ENCODE measurements at places on chromosomes 7 and 10.

DNA sequence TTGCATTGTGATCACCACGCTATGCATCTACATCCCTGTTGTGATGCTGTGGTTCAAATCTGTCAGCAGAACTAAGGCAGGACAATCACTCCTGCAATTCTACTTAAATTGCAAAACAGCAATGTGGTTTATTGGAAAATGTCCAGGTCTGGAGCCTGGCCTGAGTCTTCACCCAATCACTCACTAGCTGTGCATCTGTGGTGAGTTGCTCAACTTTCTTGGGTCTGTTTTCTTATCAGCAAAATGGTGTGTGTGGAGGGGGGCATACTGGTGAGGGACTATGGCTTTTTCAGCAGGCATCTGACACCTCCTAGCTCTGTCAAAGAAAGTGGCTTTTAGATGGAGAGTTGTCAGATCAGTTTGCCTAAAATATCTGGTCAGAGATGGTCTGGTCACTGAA lies 108.3 kb upstream of the FEZF1 start:
- DNase-seq: no peak

DNA sequence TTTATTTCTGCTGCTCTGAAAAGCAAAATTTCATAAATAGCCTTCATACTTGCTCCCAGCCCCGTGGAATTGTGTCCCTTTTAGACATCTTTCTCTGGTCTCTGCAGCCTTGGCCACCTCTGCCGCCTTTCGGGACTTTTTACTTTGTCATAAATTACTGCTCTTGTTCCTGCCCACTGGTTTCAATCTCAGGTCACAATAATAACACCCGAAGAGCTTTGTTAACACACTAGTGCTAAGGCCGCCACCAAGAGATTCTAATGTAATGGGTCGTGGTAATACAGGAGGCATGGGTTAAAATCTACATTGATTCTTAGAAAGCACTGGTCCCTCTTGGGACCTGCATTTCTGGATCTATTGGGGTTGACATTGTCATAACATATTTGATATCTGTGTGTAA lies 276.0 kb upstream of the VWC2 start:
- no peak for DNase-seq

DNA sequence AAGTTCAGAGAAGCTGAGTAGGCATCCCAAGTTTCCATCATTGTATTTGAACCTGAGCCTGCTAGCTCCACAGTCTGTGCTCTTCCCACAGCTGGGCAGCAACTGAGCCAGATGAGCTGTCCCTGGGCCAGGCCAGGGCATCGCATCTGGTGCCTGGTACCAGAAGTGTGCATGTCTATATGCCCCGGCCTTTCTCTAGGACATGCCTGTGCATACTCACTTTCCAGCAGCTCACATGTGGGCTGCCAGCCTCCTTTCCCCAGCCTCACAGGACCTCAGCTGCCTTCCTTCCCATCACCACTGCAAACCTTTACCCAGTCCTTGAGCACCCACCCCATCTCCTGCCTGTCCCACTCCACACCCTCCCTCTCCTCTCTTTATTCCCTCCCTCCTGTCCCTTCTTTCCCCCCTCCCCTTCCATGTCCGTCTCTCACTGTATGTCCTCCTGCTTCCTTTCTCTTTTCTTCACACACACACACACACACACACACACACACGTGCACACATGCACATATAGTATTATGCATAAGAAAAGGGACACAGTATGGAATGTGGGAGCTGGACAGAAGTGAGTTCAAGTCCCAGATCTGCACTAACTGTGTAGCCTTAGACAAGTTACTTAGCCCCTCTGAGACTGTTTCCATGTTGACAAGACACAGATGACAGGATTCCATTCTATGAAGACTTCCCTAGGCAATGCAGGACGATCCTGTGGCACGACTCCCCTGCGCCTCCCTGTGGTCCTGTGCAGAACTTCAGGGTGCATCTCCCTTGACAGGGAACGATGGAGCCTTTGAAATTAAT lies 10.9 kb downstream of the CDHR1 start:
- peak; percentile 67 for DNase-seq

DNA sequence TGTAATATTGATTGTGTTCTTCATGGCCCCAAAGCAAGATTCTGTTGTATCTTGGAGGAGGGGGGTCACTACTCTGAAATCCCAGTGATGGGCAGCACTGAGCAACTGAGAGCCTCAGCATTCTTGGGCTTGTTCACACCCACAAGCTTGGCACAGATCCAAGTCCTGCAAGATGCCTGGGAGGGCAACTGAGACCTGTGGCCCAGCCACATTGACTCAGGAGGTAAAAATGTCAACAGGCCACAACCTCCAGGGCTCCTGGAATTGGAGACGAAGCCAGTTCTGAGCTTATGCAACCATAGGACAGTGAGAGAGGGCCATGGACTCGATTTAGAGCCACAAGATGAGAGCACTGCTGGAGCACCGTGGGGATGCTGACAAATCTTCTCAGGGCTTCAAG lies 3.1 kb upstream of the DOCK1 start:
- no peak for DNase-seq

DNA sequence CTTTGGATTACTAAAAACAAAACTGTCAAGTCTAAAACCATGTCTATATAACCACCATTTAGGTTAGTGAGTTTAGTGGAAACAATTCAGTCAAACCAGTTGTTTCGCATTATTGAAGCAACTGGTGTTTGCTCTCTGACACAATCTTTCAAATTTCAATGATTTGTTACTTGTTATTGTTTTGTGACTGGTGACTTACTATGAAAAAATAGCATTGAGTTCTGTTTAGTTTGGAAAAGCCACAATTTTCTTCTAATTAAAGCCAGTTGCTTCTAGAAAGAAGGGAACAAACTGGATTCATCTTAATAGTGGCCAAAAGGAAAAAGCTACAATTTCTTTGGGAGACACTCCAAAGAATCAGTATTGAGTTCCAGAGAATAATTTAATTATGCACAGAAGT lies 30.4 kb downstream of the LAMB4 start:
- no peak for DNase-seq

GRCh38 chr10:96073722-96074121 lies 30.3 kb downstream of the CCNJ start:
- DNase-seq: no peak

GRCh38 chr10:6134099-6134823 lies 45.4 kb downstream of the RBM17 start:
- DNase-seq: no peak

DNA sequence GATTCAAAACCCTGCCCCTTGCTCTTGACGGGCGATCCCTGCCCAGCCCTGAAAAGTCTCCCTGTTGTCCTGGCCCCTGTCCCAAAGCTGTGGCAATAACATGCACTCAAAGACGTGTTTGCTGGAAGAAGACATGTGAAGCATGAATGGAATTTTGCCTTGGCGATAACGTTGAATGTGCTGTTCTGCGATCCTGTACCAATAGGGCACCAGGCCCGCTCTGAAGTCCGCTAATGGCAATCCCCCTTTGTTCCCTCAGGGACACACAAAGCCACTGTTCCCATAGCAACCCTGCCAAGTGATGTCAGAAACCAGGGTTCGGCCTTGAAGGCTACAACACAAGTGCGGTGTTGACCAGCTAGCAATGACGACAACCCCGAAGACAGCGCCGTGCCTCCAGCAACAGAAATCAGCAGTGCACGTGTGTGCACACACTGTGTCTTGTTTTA lies 284.6 kb downstream of the KLF6 start:
- no peak for DNase-seq
